ENCODE measurements at places on chromosomes 6 and 20.
A peak's percentile ranks its signal among the peaks of the same experiment; 100 is the strongest.

GRCh38 chr20:41750137-41750536, 132.0 kb upstream of the CHD6 start:
- DNase-seq: no peak

GRCh38 chr6:16624636-16625290, 136.5 kb downstream of the ATXN1 start:
- no peak for DNase-seq

GRCh38 chr6:16736856-16737775, 24.1 kb downstream of the ATXN1 start:
- DNase-seq: peak; percentile 65

DNA sequence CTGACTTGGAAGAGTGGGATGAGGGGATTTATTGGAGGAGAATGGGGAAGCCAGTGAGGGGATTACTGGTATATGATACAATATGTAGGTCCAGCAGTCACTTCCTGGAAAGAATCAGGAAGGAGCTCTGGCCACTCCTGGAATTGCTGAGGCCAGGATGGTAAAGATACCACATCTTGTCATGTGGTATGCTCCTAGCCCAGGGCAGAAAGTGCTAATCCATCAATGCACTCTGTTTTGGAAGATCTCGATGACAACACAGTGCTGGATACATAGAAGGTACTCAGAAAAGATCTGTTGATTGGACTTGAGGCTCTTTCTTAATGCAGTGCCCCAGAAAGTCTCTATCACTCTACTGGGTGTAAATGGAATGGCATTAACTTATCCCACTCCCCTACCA, 52.6 kb downstream of the LAMP5 start:
- DNase-seq: no peak

- DNase-seq: no peak
These were observed 10.9 kb downstream of the SPAG4 start for GRCh38 chr20:35626386-35627001.

GRCh38 chr6:134719911-134720310, 230.0 kb downstream of the ALDH8A1 start:
- DNase-seq: no peak

GRCh38 chr6:20746805-20747558, 212.7 kb downstream of the CDKAL1 start:
- no peak for DNase-seq

GRCh38 chr6:71396410-71396801, 107.8 kb downstream of the OGFRL1 start:
- DNase-seq: no peak

DNA sequence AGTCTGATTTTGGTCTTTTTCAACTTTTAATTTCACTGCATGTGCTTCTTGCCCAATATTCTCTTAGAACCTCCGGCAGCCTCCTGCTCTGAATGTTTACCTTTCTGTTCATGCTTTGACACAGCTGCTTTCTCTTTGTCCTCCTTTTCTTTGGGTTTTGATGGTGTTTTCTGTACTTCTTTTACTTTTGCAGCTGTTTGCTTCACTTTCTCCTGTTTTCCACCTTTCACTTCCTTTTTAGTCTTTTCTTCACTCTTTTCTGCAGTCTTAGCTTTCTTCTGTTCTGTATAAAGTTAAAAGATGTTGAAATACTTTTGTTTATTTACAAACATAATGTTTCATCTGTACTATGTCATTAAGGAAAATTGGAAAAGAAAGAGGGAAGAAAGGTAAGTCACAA, 133.1 kb downstream of the TRDN start:
- no peak for DNase-seq

- peak; percentile 99 for DNase-seq
These were observed 79.4 kb downstream of the GFOD1 start for GRCh38 chr6:13407709-13408695.

DNA sequence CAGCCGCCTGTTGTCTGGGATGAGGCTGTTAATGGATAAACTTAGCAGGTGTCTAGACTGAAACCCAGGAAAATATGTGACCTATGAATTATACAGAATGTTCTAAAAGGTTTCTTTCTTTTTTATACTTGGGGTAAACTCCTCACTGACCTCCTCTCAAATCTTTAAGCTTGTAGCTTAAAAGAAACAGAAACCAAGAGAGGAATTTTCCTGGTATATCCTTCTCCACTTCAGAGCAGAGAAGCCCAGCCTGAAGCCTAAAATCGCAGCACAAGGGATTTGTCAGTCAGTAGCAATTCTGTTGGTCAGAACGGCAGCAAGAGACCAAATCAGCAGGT, 99.4 kb upstream of the RIPOR2 start:
- no peak for DNase-seq

- no peak for DNase-seq
These were observed 178.4 kb downstream of the COL9A1 start for GRCh38 chr6:70124443-70124842.
